T47D (cell line): ENCODE measurements at places on chromosomes 2 and 18.

GRCh38 chr2:190380962-190381412 is 27.2 kb upstream of the MFSD6 start:
- no peak for DNase-seq

- DNase-seq = no peak
Observed at GRCh38 chr18:13638719-13639595, 87.4 kb downstream of the FAM210A start.

DNA sequence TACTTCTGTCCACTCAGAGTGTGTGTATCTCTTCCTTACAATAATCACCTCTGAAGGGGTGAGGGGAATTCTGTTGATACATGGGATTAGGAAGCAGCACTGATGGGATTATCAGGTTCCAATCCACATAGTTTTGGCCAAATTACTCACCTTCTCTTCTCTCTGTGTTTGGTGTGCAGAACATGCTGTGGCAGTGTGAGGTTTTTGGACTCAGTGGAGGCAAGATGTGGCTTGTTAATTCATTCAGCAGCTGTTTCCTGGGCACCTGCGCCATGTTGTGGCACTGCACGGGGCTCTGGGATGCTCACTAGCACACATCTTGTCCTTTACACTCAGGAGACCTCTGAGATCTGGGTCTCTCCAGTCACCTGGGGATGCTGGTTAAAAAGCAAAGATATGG is 350.3 kb upstream of the HS6ST1 start:
- no peak for DNase-seq

GRCh38 chr2:60926741-60927552 is 45.6 kb downstream of the REL start:
- no peak for DNase-seq

GRCh38 chr2:96463119-96463518 is 42.0 kb downstream of the NEURL3 start:
- no peak for DNase-seq

- no peak for DNase-seq
Observed at GRCh38 chr2:19029655-19030054, 328.8 kb downstream of the OSR1 start.

DNA sequence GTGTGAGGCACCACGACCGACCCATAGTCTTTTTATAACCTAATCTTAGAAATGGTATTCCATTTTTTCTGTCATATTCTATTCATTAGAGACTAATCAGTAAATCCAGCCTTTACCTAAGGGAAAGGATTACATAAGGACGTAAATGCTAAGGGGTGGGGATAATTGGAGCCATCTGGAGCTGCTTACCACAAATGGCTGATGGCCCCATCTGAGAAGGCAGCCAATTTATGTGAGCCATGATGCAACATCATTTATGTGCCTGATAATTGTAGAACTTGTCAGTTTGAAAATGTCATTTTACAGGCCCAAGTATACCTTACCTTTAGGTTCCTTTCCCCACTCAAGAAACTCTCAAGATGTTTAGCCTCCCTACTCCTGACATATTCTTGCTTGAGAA is 44.0 kb downstream of the ARHGEF33 start:
- DNase-seq = no peak

DNA sequence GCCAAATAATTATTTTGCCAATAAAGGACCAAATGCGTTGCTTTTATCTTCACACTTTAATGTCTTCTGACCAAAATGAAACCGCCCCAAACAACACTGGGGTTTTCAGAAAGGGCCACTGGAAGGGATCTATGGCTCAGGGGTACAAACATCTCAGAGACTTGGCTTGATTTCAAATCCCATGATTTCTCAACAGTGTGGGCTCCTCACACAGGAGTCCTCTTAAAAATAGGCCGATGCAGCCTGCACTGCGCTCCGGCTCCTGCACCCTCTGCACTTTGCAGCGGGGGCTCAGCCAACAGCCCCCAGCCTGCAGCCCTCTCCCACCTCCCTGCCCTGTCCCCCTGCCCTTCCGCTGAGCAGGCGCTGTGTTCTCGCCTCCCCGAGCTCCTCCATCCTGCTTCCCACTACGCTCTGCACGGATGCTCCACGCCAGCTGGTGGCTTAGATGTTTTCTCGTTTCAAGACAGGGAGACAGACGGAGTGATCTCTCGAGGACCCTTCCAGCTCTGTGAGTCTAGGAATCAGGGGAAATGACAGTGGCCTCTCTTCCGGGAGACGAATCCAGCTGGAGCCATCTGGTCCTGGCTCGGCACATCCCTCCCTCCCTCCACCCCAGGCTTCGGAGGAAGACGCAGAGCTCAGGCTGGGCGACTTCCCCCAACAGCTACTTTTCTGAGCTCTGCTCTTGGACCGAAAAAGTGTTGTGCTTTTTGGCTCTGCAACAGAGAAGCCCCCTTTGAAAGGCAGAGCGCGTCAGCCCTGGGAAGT is 71.4 kb downstream of the KCNF1 start:
- DNase-seq = no peak

- no peak for DNase-seq
Observed at GRCh38 chr2:42342795-42343241, 18.2 kb downstream of the COX7A2L start.

GRCh38 chr2:9820020-9820973 is 23.0 kb upstream of the TAF1B start:
- DNase-seq = no peak

GRCh38 chr2:125070726-125071505 is 1045.8 kb downstream of the CNTNAP5 start:
- no peak for DNase-seq

DNA sequence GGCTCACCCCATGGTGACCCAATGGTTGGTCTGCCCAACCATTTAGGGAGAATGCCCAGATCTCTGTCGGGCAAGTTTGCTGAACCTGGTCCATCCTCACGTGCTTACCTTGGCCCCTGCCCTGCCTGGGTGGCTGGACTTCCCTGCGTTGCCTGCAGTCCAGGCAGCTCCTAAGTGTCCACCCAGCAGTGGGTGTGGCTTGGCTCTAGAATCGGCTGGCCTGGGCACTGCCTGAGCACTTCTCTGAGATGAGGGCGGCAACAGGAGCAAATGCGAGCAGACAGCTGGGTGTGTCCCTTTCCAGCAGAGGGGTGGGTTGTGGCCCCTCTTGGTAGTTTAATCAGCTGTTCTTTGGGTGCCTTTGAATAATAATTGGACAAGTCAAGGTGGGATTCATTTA is 11.3 kb downstream of the PCARE start:
- DNase-seq = no peak

- DNase-seq = no peak
Observed at GRCh38 chr18:79739440-79739778, 58.3 kb upstream of the KCNG2 start.

- DNase-seq = no peak
Observed at GRCh38 chr2:190996947-190997346, 17.0 kb downstream of the STAT1 start.

- no peak for DNase-seq
Observed at GRCh38 chr2:232275670-232276069, 102.9 kb upstream of the ALPP start.

- DNase-seq = no peak
Observed at GRCh38 chr2:209398463-209398862, 25.4 kb upstream of the MAP2 start.
